ENCODE measurements at places on chromosomes 7 and 10.
A peak's percentile ranks its signal among the peaks of the same experiment; 100 is the strongest.

DNA sequence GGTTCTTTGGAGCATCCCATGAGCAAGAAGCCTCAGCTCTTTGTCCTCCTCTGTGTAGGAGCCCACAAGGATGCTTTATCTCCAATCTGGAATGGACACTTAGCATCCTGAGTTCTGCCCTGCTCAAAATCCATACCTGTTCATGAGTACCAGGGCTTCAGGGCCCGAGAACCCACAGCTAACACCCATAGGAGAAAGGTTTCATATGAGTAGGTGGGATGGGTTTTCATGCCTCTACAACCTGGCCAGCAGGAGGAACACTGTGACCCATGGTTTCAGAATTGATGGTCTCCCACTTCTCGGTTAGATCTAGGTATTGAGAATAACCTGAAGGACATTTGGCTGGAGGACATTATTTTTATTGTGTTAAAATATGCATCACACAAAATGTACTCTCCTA, 57.8 kb downstream of the TBXAS1 start:
- H3K4me1 ChIP-seq: no peaks in the 10 kb centered on the region
- H3K4me3 ChIP-seq: no peak overlapping the region
- no peaks in the 10 kb centered on the region for H3K27me3 ChIP-seq
- no peak for DNase-seq
- no peak overlapping the region for H3K27ac ChIP-seq

DNA sequence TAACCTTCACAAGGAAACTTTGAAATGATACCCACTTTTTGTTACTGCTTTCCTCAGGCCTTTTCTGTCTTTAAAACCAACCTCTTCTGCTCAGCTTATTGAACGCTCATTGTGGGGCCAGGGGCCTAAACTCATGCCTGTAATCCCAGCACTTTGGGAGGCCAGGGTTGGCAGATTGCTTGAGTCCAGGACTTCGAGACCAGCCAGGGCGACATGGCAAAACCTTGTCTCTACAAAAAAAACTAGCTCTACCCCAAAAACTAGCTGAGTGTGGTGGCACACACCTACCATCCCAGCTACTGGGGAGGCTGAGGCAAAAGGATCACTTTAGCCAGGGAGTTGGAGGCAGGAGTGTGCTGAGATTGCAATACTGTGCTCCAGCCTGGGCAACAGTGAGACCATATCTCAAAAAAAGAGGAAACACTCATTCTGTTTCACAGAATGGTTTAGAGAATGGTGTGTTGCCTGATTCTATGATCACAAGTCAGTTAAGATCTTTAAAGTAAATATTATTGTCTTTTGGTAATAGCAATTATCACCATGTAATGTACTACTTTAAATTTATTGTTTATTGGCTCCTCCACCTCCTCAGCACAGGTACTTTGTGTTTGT, 51.1 kb downstream of the KCTD7 start:
- H3K4me1 ChIP-seq: peaks cover 19% of the 10 kb centered on the region
- no peak overlapping the region for H3K4me3 ChIP-seq
- H3K27me3 ChIP-seq: no peaks in the 10 kb centered on the region
- no peak overlapping the region for H3K27ac ChIP-seq

GRCh38 chr10:100364735-100365391, 17.8 kb downstream of the SCD start:
- peaks cover 45% of the 10 kb centered on the region for H3K4me1 ChIP-seq
- H3K4me3 ChIP-seq: no peak overlapping the region
- peak overlapping the region; percentile 83 for H3K27ac ChIP-seq
- no peaks in the 10 kb centered on the region for H3K27me3 ChIP-seq

DNA sequence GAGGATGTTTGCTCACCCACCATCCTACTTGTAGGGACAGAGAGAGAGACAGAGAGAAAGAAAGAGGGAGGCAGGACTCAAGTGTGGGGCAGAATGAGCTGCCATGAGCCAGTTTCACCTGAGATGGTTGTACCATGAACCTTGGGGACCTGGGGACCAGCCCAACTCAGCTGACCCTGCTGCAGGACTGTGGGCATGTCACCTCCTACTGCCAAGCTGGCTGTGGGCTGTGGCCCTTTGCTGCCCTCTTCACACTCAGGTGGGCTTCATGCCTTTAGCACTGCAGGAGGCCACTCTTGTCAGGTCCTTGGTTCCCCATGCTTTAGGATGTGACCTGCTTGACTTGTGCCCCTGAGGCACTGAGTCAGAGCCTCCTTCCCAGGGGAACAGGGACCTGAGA, 108.2 kb upstream of the PCBD1 start:
- H3K27me3 ChIP-seq: peaks cover 12% of the 10 kb centered on the region
- no peaks in the 10 kb centered on the region for H3K4me1 ChIP-seq
- H3K4me3 ChIP-seq: no peak overlapping the region
- no peaks in the 10 kb centered on the region for H3K36me3 ChIP-seq
- H3K27ac ChIP-seq: no peak overlapping the region

DNA sequence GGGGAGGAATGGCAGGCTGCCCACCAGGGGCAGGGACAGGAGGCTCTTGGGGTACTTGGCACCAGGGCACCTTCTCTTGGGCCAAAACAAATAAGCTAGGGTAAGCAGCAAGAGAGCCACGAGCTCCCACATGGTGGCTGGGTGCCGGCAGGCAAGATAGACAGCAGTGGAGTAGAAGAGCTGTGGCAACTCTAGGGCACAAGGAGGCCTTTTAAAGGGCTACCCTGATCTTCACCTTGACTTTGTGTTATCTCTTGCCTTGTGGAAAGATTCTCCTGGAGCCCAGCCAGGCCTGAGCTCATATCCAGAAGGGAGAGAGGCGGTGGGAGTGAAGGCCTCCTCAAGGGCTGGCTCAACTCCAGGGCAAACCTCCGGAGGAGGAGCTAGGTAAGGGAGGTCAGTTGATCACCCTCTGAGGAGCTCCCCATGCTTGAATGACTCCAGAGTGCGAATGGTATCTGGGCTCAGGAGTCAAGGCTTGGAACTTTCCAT, at the start of gene CYP17A1:
Gene CYP17A1 (minus strand): TSS at position 184 of the 492 bp plus-strand sequence. CDS start 52 bp downstream, at position 132.
- no peak within 1 kb of the TSS for H3K4me3 ChIP-seq
- peak; percentile 93 for DNase-seq
- peaks cover 10% of the 10 kb centered on the region for H3K4me1 ChIP-seq
- peak within 1 kb of the TSS; percentile 92 for H3K27ac ChIP-seq

DNA sequence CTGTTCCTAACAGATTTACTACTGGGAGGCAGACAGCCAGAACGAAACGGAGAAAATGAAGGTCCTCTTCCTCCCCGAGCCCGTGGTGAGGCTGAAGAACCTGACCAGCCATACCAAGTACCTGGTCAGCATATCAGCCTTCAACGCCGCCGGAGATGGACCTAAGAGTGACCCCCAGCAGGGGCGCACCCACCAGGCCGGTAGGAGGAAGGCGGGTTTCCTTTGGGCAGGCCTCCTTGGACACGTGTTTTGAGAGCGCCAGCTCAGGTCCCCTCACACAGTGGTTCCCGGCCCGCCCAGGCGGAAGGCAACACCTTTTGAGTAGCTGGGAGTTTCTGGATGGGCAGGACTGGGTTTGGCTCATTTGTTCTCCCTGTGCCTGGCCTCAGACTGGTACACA, 474.0 kb upstream of the FOXK1 start:
- H3K4me3 ChIP-seq: no peak overlapping the region

DNA sequence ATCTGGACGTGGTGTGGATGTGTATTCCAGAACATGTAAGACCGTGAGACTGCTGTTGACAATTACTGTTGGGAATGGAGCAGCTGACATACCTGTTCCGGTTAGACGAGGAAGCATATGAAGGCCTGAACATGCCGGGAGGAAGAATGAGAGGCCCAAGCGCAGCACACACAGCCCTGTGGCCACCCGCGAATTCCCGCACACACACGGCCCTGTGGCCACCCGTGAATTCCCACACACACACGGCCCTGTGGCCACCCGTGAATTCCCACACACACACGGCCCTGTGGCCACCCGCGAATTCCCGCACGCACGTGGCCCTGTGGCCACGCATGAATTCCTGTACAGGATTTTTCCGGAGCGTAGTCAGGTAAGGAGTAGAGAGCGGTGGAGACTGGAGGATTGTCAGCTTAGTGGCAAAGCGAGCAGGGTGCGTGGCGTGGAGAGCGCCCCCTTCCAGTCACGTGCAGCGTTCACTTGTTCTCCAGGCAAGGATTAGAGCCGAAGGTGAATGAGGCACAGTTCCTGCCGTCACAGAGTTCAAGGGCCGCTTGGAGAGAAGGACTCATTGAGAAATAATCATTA, 9.5 kb upstream of the SUN1 start:
- H3K27ac ChIP-seq: no peak overlapping the region
- H3K27me3 ChIP-seq: no peaks in the 10 kb centered on the region

DNA sequence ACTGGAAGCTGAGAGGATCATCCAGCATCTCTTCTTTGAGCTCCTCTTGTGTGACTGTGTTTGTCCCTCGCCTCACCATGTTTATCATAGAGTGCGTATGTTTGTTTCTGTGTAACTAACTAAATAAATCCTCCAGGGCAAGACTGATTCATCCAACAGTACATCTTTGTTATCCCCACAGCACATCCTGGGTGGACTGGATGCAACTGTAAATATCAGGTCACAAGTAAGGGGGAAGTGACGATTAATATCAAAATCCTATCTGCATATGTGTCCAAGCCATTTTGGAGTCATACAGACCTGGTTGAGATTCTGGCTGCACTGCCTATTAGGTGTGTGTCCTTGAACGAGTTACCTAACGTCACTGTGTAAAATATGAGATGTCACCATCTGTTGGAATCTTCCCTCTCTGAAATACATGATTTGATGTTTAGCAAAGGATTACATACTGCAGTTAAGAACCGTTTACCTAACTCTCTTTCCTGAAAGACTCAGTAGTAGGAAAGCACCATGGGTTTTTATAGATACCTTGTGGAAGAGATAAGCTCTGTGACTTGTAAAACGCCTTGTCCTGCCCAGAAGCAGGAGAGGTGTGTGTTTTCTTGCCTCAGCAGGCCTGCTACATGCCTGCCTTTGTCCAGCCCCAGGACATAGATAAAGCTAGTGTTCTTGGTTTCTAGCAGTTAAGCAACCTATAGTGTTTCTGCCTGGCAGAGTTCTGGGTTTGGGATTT, 25.8 kb downstream of the WBP1L start:
- DNase-seq: no peak
- H3K36me3 ChIP-seq: no peaks in the 10 kb centered on the region
- H3K27ac ChIP-seq: peak overlapping the region; percentile 68
- H3K4me1 ChIP-seq: peaks cover 92% of the 10 kb centered on the region
- H3K27me3 ChIP-seq: no peaks in the 10 kb centered on the region
- H3K4me3 ChIP-seq: no peak overlapping the region

DNA sequence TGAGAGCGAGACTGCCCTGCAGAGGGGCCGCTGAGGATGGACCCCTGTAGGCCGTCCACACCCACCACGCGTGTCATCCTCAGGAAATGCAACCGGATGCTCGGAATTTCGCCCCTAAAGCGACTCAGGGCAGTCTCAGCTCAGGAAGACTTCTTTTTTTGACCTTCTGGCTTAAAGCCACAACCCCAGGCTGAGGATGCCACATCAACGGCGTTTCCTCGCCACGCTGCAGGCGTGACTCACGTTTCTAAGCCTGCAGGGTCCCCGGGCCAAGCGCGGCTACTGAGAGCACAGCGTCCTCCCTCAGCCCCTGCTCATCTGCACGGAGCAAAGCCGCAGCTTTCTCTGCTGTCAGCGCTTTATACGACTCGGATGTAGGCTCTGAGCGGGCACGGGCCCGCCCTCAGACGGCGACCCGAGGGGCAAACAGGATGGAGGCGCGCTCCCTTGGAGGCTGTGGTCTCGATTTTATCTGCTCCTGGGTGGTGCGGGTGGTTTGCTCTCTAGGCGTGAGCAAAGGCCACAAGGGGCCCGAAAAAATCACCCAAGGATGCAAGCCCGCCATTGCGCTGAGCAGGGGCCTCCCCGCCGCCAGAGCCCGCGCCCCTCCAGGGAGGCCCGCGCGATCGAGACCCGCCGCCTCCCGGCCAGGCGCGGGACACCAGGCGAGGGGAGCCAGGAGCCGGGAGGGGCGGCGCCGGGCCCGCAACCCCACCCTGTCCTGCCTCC, 726 bp upstream of the INSIG1 start:
- DNase-seq: peak; percentile 69
- peaks cover 21% of the 10 kb centered on the region for H3K4me1 ChIP-seq
- no peak overlapping the region for H3K4me3 ChIP-seq

- no peak overlapping the region for H3K27ac ChIP-seq
- H3K4me1 ChIP-seq: peaks cover 26% of the 10 kb centered on the region
- no peak overlapping the region for H3K4me3 ChIP-seq
- no peak for DNase-seq
Observed at GRCh38 chr10:101029520-101030295, 1.2 kb downstream of the PDZD7 start.

- no peaks in the 10 kb centered on the region for H3K27me3 ChIP-seq
- no peak overlapping the region for H3K4me3 ChIP-seq
- no peak overlapping the region for H3K27ac ChIP-seq
- no peaks in the 10 kb centered on the region for H3K36me3 ChIP-seq
Observed at GRCh38 chr7:33926535-33926934, 21.2 kb downstream of the BMPER start.

DNA sequence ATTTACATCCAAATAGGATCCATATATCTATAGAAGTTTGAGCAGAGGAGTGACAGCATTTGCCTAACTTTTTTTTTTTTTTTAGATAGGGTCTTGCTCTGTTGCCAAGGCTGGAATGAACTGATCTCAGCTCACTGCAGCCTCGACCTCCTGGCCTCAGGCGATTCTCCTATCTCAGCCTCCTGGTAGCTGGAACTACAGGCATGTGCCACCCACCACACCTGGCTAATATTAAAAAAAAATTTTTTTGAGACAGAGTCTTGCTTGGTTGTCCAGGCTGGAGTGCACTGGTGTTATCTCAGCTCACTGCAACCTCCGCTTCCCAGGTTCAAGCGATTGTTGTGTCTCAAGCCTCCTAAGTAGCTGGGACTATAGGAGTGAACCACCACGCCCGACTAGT, 15.1 kb downstream of the PPIA start:
- H3K4me3 ChIP-seq: no peak overlapping the region
- no peak overlapping the region for H3K27ac ChIP-seq
- no peaks in the 10 kb centered on the region for H3K36me3 ChIP-seq
- H3K4me1 ChIP-seq: no peaks in the 10 kb centered on the region

DNA sequence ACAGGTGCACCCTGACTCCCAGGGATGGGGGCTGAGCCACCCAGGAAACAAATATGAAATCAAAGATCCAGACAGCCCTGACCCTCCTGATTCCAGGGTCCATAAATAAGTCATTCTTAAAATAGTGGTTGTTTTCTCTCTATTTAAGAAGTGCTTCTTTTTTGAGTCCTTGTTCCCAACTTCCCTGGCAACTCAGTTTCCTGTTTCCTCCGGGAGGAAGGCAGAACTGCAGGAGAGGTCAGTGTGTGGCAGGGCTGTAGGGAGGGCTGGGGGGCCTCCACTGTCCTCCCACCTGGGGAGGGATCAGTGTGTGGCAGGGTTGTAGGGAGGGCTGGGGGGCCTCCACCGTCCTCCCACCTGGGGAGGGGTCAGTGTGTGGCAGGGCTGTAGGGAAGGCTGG, 88.7 kb upstream of the PDGFA start:
- H3K4me1 ChIP-seq: peaks cover 19% of the 10 kb centered on the region
- no peak for DNase-seq
- H3K27me3 ChIP-seq: no peaks in the 10 kb centered on the region
- H3K36me3 ChIP-seq: no peaks in the 10 kb centered on the region

- H3K4me3 ChIP-seq: no peak overlapping the region
- H3K36me3 ChIP-seq: no peaks in the 10 kb centered on the region
- H3K4me1 ChIP-seq: no peaks in the 10 kb centered on the region
- H3K27ac ChIP-seq: no peak overlapping the region
Observed at GRCh38 chr7:156503196-156503595, 137.4 kb upstream of the RNF32 start.

GRCh38 chr7:22442187-22442881, 57.7 kb downstream of the STEAP1B start:
- no peaks in the 10 kb centered on the region for H3K36me3 ChIP-seq
- DNase-seq: no peak
- H3K27ac ChIP-seq: no peak overlapping the region
- no peaks in the 10 kb centered on the region for H3K27me3 ChIP-seq
- H3K4me3 ChIP-seq: no peak overlapping the region
